ENCODE measurements at places on chromosomes 7 and 10.

DNA sequence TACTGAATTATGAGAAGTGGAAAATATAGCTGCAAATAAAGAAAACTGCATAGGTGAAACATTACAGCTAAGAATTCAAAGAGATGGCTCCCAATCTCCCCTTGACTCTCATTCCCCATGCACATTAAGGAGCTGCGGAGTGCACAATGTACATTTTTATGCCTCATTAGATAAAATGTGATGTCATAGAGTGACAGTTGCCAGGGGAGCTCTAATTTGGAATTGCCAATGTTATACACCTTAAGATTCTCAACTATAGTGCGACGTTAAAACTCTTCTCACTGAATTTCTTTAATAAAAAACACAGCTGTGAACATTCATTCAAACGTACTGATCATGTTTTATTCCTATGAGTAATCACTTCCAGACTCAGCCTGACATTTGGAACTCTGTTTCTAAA, 386.9 kb upstream of the CELF2 start:
- no peak for DNase-seq

GRCh38 chr10:88115407-88115806, 252.0 kb downstream of the PTEN start:
- no peak for DNase-seq

- no peak for DNase-seq
These were observed 95.8 kb downstream of the WNT2 start for GRCh38 chr7:117227091-117227490.

GRCh38 chr10:98957801-98958200, 277.9 kb downstream of the HPSE2 start:
- no peak for DNase-seq

DNA sequence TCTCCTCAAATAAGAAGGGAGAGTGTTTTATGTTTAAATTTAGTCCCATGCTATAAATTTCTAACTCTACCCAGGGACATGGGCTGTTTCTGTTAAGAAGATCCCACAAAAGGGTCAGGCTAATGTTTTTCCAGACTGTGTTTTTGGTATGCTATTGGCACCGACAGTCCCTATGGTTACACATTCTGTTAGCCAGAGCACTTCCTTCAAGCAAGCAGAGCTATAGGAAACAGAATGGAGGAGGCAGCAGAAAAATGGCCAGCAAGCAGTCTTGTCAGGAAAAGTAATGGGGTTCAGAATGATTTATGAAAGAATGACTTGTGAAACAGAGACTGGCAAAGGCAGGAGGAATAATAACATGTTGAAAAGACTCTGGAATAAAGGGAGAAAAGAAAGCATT, 44.8 kb upstream of the PHYHIPL start:
- DNase-seq: no peak

GRCh38 chr10:60797200-60797599, 18.9 kb downstream of the CDK1 start:
- DNase-seq: no peak

DNA sequence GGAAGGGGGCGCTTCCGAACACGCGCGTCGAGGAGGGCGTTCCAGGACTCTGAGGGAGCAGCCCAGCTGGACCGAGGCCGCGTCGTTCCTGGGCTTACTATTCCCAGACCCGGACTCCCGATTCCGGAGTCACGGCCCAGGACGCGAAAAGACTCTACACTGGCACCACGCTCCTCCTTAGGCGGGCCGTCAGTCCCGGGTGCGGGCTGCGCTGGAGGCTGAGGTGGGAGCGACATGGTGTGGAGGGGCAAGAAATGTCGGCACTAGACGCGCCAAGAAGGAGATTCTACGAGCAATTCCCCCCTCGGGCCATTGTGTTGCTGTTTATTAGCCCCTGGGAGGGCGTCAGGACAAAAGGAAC, 584 bp upstream of the RUNDC3B start:
- no peak for DNase-seq

- no peak for DNase-seq
These were observed 30.7 kb upstream of the TTYH3 start for GRCh38 chr7:2601065-2601464.

DNA sequence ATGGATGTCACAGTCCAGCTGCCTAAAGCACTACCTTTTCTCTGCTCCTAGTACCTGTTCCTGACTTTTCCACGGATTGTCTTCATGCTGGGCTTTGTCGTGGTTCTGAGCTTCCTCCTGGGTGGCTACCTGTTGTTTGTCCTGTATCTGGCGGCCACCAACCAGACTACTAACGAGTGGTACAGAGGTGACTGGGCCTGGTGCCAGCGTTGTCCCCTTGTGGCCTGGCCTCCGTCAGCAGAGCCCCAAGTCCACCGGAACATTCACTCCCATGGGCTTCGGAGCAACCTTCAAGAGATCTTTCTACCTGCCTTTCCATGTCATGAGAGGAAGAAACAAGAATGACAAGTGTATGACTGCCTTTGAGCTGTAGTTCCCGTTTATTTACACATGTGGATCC, 1.3 kb upstream of the INTS15 start:
- no peak for DNase-seq

GRCh38 chr10:26242706-26243350, 26.3 kb downstream of the GAD2 start:
- no peak for DNase-seq

DNA sequence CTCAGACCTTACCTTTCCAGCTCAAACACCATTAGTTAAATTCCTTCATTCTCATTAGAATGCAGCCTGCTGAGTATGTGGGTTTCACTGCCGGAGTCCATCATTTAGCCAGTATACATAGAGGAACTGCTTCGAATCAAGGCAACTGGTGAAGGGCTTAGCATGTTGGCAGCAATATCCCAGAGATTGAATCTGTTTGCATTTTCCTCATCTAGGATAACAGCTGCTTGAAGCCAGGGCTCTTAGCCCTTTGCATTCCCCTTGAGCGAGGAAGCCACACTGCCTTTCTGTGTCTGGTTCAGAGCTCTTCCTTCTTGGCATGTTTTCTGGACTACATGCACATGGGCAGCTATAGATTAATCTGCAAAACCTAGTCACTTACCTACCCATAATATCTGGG, 14.7 kb downstream of the NODAL start:
- DNase-seq: no peak

GRCh38 chr7:11540271-11540761, 291.7 kb downstream of the THSD7A start:
- no peak for DNase-seq

DNA sequence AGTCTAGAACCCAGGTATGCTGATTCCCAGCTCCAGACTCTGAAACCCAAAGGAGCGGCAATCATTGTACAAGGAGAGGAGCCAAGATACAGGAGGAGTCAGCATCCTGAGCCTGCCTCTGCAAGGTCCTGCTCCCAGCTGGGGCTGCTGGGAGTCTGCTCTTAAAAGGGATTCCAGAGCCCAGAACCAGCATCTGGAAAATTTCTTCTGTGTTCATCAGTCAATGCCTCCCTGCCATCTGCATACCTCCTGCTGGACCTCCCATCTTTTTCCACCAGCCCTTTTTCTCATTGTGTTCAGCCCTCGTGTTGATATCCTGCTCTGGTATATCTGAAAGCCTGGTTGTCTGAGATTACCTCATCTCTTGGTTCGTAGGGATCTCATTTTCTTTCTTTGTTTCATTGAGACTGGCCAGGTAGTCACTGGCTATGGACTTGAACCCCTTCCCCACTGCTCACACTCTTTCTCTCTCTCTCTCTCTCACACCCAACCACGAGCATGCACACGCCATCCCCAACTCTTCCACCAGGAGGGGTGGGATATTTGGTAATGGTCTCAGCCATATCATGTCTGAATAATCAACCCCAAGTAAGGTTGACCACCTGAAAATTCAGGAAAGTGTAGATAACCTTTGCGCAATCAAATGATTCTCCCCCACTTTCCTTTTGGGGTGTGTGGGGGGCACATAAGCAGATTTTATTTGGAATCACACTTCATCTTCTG, 608.8 kb downstream of the LRMDA start:
- no peak for DNase-seq

DNA sequence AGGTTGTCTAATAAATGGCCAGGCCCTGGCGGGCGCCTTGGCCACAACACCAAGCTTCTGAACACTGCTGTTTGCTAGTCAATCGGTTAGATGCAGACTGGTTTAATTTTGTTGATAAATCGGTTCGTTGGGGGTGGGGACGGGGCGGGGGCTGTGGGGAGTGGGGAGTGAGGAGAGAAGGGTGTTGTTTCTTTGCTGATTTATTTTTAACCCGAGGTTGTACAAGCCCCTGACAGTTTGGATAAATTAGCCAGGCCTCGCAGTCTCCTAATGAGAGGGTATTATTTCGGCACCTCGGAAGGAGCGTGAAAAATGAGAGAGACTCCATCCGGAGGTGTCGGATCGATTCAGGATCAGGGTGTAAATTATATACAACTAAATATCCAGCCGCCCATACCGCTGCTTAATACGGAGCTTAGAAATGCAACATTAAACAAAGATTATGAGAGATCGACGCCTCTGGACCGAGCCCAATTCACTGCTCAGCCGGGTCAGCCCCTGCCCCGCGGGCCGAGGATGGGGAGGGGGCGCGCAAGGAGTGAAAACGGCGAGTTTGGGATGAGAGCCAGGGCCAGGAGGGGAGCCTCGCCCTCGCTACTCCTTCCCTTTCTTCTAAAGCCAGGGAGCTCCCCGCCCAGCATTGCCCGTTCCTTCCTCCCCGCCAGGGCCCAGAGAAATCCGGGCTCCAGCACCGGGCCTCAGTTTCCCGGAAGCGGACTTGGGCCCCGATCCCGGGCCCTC, 8.0 kb downstream of the UNCX start:
- DNase-seq: no peak

DNA sequence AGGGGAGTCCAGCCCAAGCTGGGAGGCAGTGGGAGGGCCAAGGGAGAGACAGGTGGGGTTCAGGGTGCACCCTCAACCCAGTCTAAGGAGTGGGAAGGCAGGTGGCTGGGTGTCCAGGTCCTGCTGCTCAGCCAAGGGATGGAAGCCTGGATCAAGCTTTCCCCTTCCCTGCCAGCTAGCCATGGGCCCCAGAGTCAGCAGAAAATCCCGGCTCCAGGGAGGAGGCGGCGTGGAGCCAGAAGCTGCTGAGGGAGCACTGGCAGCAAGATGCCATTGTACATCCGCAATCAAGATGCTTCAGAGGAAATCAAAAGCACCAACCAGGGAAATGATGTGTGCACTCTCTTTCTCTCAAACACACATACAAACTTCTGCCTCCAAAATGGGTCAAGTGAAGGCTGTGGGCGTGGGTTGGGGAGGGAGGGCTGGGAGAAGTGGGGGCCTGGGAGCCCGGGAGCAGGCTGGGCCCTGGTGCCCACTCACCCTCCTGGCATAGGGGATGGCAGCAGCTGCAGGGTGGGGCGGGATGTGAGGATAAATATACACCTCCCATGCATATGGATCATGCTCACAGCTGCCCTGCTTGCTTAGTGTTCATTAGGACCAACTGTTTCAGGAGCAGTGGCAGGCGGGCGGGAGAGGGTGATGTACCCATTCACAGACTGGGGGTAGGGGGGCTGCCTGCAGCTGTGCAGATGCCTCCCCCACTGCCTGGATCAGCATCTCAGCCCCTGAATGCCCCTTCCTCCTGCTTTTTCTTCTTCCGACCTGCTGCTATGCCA, 24.2 kb downstream of the TRIM8 start:
- DNase-seq: no peak

DNA sequence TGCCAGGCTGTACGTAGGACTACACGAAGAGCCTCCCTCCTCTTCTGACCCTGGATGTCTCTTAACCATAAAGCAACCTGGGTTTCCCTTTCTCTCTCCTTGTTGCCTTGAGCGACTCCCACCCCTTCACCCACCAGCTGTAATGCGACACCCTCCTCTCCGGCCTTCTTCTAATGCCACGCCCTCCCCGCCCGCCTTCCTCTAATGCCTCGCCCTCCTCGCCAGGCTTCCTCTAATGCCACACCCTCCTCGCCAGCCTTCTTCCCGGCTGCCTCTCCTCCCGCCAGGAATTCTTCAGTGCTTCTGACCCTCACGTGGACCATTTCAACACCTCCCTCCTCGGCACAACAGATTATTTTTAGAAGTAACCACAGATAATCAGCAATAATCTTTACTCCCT, 348.5 kb upstream of the SHH start:
- DNase-seq: no peak

GRCh38 chr10:81871558-81871957, 3.4 kb upstream of the NRG3 start:
- DNase-seq: no peak

DNA sequence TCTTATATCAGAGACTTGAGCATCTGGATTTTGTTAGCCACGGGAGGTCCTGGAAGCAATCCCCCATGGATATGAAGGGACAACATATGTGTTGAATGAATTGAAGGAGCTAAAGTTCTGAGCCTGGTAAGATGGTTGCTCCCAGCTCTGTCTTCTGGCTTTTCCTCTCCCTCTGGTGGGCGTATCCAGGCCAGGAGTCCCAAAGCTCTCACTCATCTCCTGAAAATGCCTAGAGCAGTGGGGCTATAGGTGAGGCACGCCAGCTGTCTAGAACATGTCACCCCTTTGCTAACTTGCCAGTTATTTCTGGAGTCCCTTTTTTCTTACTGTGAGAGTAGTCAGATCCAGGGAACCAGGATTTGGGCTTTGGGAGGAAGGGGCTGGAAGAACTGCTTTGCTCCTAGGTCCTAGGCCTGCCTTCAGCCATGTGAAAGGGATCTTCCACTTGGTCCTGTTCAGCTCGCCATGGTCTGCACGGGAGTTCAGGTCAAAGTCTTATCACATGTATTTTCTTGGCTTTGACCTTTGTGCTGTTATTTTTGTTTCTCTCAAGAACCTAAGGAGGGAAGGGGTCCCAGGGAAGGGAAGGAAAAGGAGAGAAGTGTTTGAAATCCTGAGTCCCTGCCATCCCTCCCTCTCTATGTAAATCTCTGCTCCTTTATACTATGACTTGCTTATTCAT, 73.6 kb downstream of the MINPP1 start:
- no peak for DNase-seq

DNA sequence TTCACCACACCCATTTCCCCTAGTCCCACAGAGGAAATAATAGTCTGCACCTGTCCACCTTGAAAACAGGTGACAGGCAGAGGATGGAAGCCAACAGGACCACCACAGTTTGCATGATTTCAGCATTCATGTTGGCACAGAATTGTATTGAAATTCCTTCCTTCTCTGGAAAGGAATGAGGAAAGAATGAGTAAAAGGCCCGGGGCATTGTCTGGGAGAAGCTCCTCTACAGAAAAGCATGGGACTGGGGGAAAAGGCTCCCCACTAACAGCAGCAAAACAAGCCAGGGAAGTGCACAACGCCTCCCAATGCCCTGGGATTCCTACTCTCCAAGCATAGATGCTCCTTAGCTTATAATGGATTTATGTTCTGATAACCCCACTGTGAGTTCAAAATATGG, 28.5 kb upstream of the TOMM7 start:
- DNase-seq: no peak

Data from activated CD8-positive, alpha-beta T cell treated with anti-CD3 and anti-CD28 coated beads for 36 hours (primary cell).